ENCODE measurements at places on chromosomes 1 and 21.
A peak's percentile ranks its signal among the peaks of the same experiment; 100 is the strongest.

DNA sequence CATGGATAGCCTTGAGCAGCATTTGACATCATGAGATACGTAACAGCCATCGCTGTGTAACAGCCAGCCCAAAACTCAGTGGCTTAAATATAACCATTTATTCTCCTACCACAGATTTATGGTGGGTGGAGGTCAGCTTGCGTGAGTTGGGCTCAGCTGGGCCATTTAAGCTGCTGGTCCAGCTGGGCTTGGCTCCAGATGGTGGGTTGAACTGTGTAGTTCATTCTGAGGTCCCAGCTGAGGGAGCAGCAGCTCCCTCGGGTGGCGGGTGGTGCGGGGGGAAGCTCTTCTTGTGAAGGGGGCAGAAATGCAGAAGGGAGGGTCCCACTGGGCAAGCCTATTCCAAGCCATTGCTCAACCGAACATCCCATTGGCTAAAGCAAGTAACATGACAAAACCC, 75.9 kb downstream of the IGSF21 start:
- no peak for DNase-seq

DNA sequence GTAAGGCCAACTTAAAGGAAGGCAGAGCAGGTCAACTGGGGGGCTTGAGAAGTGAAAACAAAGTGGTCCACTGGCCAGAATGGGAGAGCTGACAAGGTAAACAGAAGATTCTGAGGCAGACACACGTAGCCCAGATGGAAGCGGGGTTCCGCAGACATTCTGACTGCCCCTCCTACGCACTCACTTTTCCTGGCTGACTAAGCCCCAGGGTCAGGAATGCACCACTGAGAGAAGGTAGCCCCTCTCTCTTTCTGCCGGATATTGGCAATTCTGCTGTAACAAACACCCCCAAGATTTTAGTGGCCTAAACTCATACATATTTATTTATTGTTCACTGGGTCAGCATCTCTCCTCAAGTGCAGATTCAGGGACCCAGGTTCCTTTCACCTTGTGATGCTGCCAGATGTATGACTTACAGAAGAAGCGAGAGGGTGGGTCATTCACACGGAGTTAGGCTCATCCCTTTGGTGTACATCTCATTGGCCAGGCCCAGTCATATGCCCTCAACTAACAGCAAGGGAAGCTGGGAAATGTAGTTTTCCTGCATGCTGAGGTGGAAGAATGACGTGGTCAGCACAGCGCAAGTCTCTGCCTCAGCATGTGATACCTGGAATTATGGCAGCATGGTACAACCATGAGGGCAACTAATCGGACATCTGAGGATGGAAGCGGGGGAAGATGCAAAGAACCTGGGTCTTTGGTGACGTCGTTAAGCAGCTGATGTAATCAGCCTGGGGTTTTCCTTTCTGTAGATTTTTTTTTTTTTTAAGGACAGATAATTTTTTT, 43.4 kb upstream of the MRPS6 start:
- DNase-seq = peak; percentile 65

DNA sequence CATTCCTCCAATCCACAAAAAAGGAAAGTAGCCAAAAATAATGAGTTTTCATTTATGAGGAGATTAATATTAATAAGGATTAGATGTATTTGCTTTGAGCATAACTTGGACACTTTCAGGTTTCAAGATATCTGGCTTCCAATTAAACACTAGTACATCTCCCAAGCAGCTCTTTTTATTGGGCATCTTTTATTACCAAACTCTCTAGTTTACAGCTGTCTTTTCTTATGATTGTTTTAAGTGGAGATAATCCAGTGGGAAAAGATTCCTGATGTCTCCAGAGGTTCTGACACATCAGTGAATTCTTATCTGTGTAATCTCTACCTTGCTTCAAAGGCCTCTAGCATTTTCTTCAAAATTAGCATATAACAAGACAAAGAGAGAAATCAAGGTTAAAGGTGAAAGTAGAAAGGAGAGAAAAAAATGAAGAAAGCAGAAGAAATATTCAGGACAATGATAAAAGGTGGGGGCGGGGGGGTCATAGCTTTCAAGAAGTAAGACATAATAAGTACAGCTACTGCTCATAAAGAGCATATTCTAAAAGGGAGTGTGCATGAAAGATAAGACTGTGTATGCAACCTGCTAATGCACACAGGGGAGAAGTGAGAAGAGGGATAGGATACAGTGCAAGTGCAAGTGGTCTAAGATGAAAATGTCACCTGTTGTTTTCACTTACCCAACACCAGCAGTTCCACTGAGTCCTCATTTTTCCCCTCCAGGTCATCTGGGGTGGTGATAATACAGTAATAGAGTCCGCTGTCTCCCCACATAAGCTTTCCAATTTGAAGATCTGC, 19.1 kb downstream of the ILDR2 start:
- no peak for DNase-seq

GRCh38 chr1:29800522-29800956, 564.2 kb downstream of the PTPRU start:
- DNase-seq = no peak

GRCh38 chr1:246978281-246978680, 29.6 kb downstream of the ZNF695 start:
- no peak for DNase-seq

DNA sequence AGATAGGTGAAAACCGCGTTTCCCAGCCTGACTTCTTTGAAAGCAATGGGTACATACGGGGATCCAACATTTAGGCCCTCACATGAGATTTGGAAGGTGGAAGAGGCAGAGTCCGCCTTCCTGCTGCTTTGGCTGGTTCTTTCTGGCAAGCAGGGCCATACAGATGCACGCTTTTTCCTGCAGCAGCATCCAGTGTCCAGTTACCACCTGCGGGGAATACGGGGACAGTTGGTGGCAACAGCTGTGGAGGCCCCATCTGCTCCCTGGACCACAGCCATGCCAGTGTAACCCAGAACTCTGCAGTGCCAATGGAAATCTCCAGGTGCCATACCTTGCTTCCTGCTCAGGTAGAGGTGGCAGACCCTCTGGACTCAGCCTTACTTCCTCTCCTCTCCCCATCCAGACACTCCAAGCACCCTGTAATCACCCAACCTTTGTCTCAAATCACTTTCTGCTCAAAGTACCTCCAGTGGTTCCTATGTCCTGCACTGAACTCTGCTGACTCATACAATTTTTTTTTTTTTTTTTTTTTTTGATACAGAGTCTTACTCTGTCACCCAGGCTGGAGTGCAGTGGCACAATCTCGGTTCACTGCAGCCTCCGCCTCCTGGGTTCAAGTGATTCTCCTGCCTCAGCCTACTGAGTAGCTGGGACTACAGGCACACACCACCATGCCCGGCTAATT, 68.3 kb downstream of the SLC16A1 start:
- no peak for DNase-seq

DNA sequence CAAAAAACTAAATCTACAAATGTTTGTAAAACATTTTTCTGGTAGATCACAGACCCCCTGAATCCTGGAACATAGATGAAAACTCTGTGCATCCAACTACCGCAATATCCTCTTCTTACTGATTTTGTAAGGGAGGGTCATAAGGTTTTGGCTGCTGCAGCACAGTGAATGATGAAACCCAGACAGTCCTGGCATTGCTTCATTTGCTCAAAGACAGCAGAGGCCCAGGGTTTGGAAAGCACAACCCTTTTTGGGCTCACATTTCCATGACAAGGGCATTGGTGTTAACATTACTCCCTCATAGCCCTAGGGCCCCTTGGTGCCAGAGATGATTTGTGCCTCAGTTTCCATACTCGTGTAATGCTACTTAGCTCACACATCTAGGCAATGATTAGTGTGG, 51.2 kb downstream of the PLXNA2 start:
- no peak for DNase-seq

DNA sequence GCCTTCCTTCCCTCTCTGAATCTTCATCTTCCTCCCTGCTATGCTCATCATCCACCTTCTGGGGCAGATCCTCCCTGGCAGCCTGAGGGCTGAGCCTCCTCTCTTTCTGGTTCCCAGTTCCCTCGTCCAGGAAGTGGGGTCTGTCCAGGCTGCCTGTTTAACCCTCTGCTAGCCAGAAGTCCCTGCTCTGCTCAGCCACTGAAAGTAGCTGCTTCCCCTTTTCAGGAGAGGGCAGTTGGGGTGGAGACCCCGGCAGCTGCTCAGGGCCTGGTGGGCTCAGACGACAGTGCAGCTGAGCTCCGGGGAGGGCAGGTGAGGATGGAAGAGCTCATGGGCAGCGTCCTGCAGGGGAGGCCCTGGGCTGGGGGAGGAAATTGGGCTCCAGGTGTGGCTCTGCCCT, 43.1 kb upstream of the ETV3 start:
- no peak for DNase-seq

- no peak for DNase-seq
Observed at GRCh38 chr1:63010913-63011660, 227.2 kb downstream of the ATG4C start.

- no peak for DNase-seq
Observed at GRCh38 chr1:229470406-229471043, 36.6 kb upstream of the ACTA1 start.
